ENCODE measurements at places on chromosomes 16 and 17.

DNA sequence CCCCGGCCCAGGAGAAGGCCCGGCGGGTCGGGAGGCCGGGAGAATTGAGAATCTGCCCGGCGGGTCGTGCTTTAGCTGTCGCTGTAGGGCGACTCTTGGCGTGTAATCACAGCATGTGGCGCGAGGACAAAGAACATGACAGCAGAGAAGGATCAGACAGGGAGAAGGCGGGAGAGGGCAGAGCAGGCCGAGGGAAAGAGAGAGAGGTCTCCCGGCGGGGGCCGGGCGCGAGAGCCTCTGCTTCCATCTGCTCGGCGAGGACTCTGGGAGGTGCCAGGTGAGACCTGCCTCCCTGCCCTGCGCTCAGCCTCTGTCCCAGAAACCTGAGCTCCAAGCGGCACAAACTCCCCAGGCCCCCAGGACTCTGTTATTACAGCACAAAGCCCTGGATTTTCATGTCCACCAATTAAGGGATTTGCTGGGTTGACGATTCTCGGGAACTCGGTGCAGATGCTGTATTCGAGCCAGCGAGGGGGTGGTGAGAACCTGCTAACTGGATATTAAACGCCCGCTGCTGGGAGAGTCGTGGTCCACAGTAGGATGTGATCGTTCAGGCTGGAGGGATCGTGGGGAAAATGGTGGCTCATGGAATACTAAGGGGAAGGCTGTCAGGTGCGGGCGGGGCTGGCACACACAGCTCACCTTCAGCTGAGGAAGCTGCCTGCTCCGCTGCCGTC is 172.0 kb upstream of the CIBAR2 start:
- DNase-seq = no peak

- no peak for DNase-seq
Observed at GRCh38 chr17:75371339-75371738, 34.1 kb downstream of the GRB2 start.

DNA sequence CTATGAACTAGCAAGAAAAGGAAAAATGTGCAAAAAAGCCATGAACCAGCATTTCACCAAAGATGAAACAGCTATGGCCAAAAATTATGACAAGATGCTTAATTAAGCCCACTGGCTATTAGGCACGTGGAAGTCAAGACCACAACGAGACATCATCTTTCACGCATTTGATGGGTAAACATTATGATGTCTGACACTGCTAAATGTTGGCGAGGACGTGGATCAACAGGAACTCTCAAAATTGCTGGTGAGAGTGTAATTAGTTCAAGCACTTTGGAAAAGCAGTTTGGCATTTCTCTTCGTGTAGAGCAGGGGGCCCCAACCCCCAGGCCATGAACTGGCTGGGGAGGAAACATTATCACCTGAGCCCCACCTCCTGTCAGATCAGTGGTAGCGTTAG is 39.6 kb upstream of the ADGRG1 start:
- DNase-seq = no peak

DNA sequence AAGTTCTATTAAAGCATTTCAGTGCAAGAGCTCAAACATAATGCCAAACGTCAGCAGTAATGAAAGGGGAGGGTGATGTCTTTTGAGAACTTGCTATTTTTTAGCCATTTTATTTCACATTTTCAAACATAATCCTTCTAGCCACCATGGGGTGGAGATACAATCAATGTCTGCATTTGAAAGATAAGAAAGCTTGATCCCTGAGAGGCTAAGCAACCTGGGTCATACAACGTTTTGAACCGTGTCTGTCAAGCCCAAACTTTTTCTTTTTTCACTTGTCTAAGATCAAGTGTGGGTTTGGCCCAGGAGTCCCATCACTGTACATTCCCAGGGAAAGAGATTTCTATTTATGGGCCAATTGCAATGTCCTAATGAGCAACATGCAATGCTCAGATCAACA is 331.1 kb downstream of the SLC39A11 start:
- no peak for DNase-seq

- DNase-seq = no peak
Observed at GRCh38 chr16:739560-740458, 988 bp downstream of the CIAO3 start.

GRCh38 chr17:15448580-15448956 is 18.9 kb downstream of the CDRT4 start:
- DNase-seq = no peak

DNA sequence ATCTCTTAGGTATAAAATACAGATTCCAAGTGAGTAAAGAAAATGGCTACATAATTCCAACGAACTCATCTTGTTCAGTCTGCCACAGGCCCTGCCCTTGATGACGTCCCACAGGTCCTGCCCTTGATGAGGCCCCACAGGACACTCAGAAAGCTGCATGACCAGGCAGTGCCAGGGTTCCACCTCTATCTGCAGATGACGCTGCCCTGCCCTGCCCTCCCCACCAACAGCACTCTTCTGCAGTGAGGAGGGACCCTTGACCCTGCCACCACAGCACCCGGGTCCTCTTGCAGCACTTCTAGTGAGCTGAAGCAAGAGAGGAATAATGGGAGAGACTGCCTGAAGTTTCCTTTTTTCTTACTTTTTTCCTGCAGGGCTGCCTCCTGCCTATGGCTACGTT is 118.4 kb downstream of the VPS53 start:
- no peak for DNase-seq

GRCh38 chr17:74954665-74955421 is 17.7 kb downstream of the HID1 start:
- DNase-seq = no peak

DNA sequence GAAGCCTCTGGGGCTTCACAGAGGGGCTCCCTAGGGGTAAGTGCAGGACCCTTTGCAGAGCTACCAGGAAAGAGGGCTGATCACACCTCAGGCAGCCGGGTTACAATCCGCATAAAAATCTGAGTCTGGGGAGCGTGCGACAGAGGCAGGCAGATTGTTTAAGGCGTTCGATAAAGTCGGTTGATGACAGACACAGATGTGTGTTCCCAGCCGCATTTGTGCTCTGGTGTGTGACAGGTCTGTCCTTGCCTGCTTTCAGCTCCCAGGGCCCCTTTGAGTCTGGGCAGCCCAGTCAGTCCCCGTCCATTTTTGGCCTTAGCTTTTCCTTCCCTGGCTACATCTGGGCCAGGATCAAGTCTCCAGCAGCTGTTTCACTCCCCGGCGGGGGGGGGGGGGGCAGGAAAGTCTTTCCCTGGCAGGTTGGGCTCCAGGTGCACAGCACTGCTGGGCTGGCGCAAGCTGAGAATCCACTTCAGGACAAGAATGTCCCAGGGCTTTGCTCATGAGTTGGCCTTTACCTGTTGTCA is 1.3 kb upstream of the ZACN start:
- DNase-seq = no peak

GRCh38 chr16:3731126-3731935 is 14.0 kb upstream of the TRAP1 start:
- no peak for DNase-seq

- DNase-seq = no peak
Observed at GRCh38 chr16:68764862-68765261, 27.8 kb downstream of the CDH1 start.

DNA sequence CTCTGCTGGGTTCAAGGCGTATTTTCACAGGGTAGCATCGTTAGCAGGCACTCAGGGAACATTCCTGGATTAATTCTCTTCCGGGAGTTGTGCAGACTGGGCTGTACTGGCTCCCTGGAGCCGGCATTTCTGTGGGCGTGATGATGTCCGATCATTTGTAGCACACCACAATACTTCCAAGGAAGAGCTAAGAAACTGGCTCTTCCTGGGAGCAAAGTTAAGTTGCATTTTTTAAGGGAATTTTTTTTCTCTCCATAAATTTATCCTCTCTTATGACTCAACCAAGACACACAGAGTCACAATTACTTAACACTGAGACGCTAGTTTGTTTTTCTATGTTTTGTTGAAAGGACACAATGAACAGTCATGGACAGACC is 211.6 kb upstream of the FOXF1 start:
- DNase-seq = no peak

DNA sequence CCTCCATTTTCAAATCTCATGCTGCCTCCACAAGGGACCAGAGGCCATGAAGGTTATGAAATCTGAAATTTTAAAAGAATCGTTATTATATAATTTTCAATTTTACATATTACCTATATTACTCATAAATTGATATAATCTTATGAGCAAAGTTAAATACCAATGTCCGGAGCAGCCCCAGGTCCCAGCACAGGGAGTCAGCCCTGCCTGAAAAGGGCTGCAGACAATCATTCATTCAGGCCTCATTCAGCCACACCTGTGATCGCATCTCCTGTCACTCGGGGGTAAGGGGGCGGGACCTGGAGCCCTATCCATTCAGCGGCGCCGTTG is 172.5 kb downstream of the AHSP start:
- DNase-seq = no peak

DNA sequence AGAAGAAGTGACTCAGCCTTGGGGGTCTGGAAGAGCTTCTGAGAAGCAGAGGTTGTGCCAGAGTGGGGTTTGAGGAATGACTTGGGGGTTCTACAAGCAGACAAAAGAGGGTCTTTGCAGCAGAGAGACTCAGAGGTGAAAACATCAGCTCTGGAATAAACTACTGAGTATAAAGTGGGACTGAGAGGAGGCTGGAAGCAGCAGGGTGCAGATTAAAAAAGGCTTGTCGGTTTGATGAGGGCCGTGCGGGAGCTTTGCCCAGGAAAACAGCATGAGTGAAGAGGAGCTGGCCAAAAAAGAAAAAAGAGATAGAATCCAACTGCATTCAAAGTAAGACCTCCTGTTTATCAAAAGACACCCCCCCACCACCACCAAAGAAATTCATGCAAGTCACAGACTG is 13.1 kb upstream of the ACE start:
- no peak for DNase-seq

- no peak for DNase-seq
Observed at GRCh38 chr17:14289162-14289561, 11.7 kb upstream of the HS3ST3B1 start.

DNA sequence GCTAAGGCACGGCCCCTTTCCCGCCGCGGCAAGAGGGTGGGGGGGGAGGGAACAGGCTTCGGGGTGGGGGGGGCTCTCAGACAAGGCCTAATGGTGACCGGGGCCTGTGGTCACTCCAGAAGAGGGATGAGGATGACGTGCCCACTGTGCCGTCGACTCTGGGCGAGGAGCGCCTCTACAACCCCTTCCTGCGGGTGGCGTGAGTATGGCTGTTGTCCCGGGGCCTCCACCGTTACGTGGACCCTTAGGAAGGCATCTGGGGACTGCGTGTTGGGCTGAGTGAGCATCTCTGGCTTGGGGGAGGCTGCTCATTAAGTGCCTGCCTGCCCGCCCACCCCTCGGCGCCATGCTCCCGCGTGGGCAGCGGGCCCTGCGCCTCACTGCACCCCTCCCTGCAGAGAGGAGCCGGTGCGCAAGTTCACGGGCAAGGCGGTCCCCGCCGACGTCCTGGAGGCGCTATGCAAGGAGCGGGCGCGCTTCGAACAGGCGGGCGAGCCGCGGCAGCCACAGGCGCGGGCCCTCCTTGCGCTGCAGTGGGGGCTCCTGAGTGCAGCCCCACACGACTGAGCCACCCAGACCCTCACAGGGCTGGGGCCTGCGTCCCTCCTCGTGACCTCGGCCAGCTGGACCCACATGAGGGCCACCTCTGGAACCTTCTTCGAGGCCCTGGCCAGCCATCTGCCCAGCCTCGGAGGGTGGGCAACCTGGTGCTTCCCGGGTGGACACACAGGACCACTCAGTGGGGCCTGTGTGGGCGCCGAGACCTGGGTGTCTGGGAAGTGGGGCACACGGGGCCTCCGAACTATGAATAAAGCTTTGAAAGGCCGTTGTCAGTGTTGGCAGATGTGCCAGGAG is 2.2 kb downstream of the HAGHL start:
- DNase-seq = no peak
